Brain pericyte (primary cell): ENCODE measurements at places on chromosomes 3 and 15.

GRCh38 chr3:41668379-41668778 lies 293.5 kb downstream of the ULK4 start:
- DNase-seq, result no peak

GRCh38 chr3:175150812-175151401 lies 291.8 kb downstream of the NAALADL2 start:
- DNase-seq, result no peak

GRCh38 chr15:76200641-76201105 lies 110.6 kb downstream of the ETFA start:
- DNase-seq, result no peak

- no peak for DNase-seq
Observed at GRCh38 chr3:42572278-42572677, 9.5 kb downstream of the SEC22C start.
